ENCODE measurements at places on chromosomes 6 and 20.

GRCh38 chr6:141307309-141307998 is 825.3 kb upstream of the GJE1 start:
- DNase-seq, result no peak

- no peak for DNase-seq
Measured at GRCh38 chr6:105137388-105137787, 42.4 kb downstream of the POPDC3 start.

DNA sequence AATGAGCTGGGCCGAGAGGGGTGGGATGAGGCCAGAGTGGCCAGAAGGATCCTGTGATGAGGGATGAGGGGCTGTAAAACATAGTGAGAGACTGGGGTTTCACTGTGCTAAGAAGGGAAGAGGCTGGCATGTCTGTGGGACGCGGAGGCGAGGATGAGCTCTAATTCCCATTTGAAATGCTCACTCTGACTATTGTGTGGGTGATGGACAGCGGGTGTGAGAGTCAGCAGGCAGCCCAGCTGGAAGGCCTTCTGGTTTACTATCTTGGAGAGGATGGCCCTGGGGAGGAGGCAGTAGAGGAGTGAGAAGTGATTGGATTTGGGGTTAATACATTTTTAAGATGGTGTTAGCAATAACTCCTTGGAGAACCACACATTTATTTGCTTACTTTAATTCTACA is 9.5 kb upstream of the MICA start:
- DNase-seq, result no peak

- DNase-seq, result no peak
Measured at GRCh38 chr20:43571771-43572170, 12.9 kb downstream of the SGK2 start.

DNA sequence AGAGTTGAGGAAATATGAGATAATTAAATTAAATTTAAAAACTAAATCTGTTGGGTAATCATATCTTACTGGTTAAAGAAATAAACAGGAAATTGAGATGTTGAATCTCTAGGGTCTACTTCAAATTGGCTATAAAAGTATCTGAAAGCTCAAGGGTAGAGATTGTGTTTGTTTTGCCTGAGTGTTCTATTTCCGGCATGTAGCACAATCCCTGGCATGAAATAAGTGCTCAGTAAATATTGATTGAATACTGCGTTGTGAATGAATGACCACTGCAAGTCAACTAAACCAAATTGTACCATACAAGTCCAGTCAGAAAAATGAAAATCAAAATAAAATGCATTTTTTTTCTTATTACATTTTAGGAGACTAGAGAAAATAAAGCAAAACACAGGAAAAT is 709.8 kb downstream of the EPM2A start:
- DNase-seq, result no peak

- DNase-seq, result no peak
Measured at GRCh38 chr6:160013987-160014868, 45.3 kb downstream of the IGF2R start.

DNA sequence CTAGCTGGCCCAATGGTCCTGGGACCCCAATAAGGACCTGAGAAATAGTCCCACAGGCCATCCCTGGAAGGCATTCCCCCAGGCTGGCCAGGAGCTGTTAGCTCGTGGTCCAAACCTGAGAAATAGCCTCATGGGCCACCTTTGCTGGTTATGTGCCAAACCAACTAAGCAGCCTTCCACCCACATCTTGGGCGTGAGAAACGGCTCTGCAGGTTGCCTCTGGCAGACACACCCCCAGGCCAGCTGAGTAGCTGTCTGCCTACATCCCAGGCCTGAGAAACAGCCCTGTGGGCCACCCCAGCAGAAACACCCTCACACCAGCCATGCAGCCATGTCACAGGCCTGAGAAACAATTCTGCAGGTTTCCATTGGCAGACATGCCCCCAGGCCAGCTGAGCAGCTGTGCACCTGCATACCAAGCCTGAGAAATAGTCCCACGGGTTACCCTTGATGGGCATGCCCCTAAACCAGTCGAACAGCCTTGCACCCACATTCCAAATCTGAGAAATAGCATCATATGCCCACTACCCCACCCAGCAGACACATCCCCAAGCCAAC is 567.8 kb upstream of the ID4 start:
- no peak for DNase-seq

- DNase-seq, result no peak
Measured at GRCh38 chr6:151257985-151258445, 18.2 kb downstream of the AKAP12 start.

- no peak for DNase-seq
Measured at GRCh38 chr20:1565461-1565860, 8.0 kb upstream of the SIRPD start.

- peak; percentile 50 for DNase-seq
Measured at GRCh38 chr20:47493175-47493962, 8.3 kb upstream of the NCOA3 start.

GRCh38 chr20:50540620-50541605 is 30.7 kb downstream of the PTPN1 start:
- peak; percentile 46 for DNase-seq

GRCh38 chr6:36962874-36963273 is 8.3 kb downstream of the PI16 start:
- DNase-seq, result peak; percentile 55

- no peak for DNase-seq
Measured at GRCh38 chr20:44587035-44587980, 4.9 kb downstream of the PKIG start.

- DNase-seq, result no peak
Measured at GRCh38 chr6:134609716-134610261, 291.9 kb upstream of the SGK1 start.

DNA sequence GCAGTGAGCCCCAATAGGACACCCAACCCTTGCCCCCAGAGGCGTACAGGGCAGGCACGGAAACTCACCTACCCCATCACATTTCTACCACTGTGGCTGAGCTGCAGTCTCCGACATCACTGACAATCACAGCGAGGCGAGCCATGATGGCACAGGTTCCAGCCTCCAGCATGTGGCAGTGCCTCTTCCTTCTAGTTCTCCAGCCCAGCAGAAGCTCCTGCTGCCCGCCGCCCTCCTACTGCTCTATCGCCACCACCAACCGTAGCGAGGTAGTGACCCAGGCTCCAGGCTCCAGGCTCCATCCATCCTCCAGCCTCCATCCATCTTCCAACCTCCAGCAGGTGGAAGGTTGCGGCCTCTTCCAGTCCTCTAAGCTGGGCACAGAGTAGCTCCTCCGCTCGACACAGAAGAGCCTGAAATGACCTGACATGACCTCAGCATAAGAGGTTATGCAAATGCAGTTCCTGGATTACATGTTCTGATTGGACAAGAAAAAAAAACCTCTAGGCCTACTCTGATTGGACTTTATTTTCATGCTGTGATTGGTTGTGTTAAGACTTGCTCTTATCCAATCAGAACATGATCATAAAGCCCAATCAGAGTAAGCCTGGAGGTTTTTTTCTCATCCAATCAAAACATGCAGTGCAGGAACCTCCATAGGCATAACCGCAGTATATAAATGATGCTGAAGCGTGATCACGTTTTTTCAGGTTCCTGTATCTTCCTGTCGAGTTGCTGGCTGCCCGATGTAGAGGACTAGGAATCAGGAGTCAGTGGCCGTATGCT is 438.9 kb upstream of the ZNF337 start:
- no peak for DNase-seq

DNA sequence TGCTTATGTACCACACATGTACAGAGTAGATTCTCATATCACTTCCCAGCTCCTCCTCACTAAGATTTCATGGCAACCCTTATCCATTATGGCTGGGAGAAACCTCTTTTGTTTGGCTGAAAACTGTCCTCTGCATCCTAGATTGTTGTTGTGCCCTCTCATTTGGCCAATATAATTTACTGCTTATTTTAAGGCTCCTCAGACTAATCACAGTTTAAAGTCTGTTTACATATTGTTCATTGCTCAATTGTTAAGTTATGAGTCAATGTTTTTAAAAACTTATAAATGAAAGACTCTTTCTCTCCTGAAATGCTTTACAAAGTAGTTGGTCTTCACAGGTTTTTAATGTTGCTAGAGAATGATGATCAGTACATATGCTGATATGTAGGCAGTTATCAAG is 57.3 kb downstream of the FAM83B start:
- DNase-seq, result no peak

DNA sequence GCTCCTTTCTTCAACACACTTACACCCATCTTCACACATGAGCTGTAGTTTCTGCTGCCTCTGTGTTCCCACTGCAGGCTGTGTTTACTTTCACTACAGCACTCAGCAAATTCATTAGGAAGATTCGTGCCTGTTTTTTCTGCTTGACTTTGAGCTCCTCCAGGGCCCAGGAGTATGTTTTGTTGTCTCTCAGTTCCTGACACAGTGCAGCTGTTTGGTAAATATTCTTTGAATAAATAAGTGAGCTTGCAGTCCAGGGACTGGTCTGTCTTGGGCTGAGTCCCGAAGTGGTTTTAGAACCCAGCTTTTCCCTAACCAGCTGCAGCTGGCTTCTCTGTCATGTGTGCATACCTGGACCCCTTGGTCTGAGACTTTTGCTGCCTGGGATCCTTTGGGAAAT is 46.6 kb upstream of the CCN6 start:
- no peak for DNase-seq

GRCh38 chr20:9573335-9574151 is 59.2 kb downstream of the LAMP5 start:
- peak; percentile 62 for DNase-seq

GRCh38 chr6:116157391-116157790 is 31.5 kb upstream of the COL10A1 start:
- DNase-seq, result no peak

- DNase-seq, result no peak
Measured at GRCh38 chr20:46226602-46227001, 81.7 kb downstream of the CDH22 start.

DNA sequence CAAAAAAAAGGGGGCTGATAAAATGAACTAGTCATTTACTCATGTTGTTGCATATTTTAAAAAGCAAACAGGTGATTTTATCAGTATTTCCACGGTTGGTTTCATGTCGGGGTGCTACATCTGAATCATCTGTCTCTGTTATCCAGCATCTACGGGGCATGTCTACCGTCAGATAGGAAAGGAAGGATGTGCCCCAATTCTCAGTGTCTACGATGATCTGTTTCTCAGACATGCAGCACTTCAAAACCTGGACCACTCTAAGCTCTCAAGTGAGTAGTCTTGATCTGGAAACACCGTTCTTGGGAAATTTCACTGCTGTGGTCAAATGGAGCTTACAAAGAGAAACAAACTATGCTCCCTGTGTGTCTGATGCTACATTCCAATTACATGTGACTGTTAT is 240.3 kb upstream of the TAB2 start:
- DNase-seq, result no peak

DNA sequence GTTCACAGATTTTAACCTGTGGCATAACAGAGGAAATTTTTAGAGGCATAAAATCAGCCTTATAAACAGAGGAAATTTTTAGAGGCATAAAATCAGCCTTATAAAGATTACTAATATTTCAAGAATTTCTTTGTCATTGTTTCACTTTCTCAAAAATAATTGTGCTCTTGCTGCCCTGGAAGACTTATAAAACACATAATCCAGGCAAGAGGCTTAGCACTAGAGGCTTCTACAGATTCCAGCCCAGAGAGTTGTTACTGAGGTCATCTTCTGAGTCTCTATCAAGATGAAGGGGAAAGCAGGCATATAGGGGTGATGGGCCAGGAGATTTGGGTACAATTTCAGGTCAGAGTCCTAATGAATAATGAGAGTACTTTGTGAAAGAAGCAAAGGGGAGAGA is 85.7 kb downstream of the RFPL4B start:
- DNase-seq, result no peak

- no peak for DNase-seq
Measured at GRCh38 chr6:35647400-35647799, 41.3 kb downstream of the FKBP5 start.

DNA sequence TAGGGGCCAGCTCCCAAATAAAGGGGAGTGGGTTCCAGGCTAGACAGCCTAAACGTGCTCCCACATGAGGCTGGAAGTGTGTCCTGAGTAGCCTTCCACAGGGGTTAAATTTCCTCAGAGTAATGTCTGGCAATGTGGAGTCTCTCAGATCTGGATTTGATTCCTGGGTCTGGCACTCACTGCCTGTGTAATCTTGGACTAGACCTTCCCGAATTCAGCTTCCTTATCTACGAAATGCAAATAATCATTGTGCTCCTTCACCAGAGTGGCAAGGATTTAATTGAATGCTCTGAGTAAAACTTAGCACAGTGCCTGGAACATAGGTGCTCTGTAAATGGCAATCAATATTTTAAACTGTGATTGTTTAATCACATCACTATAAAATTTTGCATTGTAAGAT is 114.4 kb downstream of the SLX4IP start:
- DNase-seq, result no peak

DNA sequence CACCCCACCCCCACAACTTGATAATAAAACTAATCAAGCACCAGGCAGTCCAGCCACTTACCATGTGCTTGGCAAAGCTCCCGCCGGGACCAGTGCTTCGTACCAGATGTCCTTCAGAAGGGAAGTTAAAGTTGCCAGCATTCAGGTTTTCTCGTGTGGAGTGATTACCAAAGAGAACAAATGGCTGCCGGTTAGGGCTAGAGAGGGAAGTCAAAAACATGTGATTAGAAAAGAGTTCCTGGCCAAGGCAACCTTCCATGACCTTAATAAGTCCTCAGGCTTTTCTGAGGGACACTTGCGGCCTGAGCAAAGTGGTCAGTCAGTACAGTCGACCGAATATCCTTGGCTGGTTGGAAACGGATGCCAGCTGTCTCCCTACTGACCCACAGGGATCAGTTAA is 67.0 kb downstream of the DNAAF9 start:
- DNase-seq, result peak; percentile 68

GRCh38 chr6:131381709-131382093 is 191.3 kb upstream of the ARG1 start:
- DNase-seq, result no peak

DNA sequence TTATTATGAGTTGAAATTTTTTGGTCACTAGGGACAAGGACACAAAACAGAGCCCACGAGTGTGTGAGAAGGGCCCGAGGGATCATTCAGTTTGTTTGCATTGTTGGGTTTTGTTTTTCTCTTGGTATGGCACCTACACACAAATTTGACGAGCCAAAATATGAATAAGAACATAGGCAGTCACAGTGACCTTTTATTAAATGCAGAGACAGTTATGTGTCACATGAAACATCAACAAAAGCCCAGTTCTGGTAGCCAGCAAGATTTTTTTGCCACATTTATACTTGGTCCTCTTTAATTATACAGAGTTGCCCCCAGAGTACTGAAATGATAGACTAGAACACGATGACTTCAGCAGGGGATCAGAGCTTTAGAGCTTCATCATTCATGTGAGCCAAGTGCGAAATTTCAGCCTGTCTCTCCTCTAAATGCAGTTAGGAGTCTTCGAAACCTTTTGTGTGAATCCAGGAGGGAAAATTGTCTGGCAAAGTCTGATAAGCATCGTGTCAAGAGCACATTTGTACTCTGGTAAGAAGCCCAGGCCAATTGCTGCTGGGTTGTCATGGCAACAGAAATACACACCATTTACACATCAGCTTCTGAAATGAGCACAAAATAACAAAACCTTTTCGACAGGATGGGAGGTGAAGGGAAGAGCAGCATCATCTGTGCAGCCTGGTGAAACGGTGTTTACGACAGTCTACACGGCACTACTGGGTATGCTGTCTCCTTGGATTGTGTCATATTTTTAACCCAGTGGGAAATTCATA is 79.2 kb upstream of the RIPOR2 start:
- DNase-seq, result no peak
